Stimulated activated CD8-positive, alpha-beta memory T cell treated with anti-CD3 and anti-CD28 coated beads, Interleukin-2, amount 100 ng/mL, for 48 hours (primary cell): ENCODE measurements at places on chromosomes 16 and 17.

DNA sequence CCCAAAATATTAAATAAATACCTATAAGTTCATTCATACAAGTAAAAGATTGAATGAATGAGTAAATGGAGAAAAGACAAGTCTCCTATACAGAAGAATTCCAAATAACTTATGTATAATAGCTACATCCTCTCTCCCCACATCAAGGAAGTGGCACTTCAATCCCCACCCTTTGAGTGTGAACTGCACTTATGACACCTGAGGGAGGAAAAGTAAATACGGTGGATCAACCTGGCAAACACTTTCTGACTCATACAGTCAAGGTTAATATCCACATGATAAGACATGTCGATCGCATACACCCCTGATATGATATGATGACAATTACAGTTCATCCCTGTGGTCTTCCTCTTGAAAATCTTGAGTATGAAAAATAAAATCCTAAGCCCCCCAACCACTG, 18.0 kb downstream of the SLFN12L start:
- DNase-seq: no peak

DNA sequence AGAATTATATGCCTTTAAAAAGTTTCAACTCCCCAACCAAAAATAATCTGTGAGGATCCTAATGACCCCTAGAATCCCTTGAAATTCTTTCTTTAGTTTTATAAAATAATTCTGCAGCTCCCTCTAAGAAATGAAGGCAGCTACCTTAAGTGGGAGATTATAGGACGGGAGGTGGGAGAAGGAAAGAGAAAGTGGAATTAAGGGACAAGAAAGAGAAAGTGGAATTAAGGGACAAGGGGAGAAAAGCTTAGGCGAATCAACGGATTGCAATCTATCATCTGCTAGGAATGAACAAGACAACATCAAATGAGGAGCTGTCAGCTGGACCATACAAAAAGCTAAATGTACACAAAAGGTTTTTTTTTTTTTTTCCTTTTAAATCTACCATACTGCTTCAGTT, 262.0 kb downstream of the ZFHX3 start:
- no peak for DNase-seq

- no peak for DNase-seq
Observed at GRCh38 chr16:47728205-47728604, 267.1 kb downstream of the PHKB start.

- no peak for DNase-seq
Observed at GRCh38 chr16:78106686-78107085, 7.2 kb downstream of the WWOX start.

- DNase-seq: no peak
Observed at GRCh38 chr17:11276486-11276885, 35.5 kb downstream of the SHISA6 start.

GRCh38 chr16:71492786-71493185, 3.7 kb upstream of the ZNF19 start:
- DNase-seq: no peak

DNA sequence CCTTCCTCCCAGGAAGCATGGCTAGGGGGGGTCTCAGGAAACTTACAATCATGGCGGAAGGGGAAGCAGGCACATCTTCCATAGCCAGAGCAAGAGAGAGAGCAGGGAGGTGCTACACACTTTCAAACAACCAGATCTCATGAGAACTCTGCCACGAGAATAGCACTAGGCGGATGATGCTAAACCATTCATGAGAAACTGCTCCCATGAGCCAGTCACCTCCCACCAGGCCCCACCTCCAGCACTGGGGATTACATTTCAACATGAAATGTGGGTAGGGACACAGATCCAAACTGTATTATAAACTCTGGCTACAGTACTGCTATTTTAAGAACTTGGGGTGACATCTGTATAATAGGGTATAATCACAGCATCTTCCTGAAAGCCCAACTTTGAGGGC, 83.1 kb upstream of the CACNG5 start:
- no peak for DNase-seq

DNA sequence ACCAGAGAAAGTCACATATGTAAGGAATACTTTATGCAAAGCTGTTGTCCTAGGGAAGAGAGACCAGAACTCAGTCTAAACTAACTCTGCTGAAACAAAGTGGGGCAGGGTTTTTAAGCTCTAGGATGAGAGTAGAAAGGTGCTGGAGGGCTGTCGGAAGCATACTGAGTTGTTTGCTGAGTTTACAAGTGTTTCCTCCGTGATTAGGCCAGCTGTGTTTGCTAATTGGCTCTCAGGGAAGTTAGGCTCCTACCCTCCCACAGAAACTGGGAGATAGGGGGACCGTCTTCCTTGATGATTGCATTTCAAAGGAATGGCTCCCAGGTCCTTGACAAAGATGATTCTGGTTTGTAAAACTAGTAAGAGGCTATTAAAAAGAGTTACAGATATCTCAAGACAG, 24.4 kb upstream of the CRYM start:
- DNase-seq: no peak

DNA sequence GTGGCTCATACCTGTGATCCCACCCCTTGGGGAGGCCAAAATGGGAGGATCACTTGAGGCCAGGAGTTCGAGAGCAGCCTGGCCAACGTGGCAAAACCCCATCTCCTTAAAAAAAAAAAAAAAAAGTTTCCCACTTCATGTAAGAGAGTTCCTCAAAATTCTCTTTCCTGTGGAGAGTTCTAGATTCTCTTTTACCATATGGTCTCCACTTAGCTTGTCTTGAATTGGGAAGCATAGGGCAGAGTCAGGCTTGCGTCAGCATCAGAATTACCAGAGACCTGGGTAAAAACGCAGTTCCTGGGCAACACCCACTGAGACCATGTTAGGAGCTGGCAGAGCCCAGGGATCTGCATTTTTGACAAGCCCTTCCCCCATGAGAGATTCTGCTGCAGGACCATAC, 158.4 kb downstream of the CCDC182 start:
- DNase-seq: no peak

GRCh38 chr16:46658925-46659324, 30.1 kb downstream of the VPS35 start:
- no peak for DNase-seq

DNA sequence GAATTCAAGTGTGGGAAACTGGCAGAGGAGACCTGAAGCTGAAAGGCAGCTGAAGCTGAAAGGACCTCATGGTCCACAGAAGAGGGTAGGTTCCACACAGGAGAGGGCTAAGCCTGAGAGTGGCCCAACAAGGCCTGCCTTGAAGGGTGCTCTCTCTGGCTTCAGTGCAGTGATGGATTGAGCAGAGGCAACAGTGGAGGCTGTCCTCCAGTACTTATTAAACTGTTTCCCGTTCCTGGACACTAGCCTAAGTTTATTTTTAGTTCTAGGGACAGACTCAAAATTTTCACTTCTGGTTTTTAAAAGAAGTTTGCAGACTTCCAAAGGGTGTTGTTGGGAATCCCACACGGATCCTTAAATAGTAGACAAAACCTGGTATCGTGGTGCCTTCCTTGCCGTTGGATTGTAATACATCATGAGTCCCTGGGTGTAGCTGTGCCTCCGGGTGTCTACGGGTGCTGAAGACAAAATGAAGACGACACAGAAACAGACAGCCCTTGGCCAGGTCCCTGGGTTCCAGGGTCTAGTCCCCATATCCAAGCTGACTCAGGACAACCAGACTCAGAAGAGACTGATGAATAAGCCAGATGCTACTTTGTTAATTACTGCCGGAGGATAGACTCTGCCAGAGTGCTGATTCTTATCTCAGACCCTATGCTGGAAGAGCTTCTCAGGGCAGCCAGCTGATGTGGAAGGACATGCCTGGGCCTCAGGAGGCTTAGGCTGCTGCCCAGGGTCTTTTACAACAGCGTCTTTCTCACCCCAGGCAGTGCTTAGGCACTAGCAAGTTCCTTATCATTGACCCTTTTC, 7.1 kb upstream of the CMTM4 start:
- no peak for DNase-seq

DNA sequence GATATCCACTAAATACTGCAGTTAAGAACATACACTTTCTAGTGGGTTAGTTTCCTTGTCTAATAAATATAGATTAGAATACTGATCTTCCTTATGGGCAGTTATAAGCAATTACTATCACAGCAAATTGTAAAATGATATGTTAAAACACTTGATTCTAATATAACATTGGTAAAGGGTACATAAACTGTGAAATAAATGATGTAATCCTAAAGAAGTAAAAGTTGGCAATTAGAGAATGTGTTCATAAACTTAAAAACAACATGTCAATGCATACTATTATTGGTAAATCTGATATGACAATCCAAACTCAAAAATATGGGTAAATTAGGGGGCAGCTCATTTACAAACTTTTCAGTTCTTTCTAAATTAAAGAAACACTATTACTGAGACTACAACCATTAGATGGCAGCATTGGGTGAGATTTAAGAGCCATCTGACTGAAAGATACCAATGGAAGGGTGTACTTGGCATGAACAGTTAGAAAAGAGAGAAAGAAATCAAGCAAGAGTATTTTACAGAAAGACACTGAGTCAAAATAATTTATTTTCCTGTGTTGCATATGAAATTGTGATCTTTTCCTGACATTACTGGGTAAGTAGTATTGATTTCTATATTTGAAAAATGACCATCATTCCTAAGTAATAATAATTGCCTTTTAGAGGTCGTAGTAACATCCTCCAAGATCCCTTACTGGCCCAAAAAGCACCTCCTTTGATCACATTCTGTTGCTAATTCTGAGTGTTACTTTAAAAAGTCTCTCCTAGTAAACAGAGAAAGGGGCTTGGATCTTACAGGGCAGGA, 119.6 kb downstream of the SPAG9 start:
- DNase-seq: no peak

DNA sequence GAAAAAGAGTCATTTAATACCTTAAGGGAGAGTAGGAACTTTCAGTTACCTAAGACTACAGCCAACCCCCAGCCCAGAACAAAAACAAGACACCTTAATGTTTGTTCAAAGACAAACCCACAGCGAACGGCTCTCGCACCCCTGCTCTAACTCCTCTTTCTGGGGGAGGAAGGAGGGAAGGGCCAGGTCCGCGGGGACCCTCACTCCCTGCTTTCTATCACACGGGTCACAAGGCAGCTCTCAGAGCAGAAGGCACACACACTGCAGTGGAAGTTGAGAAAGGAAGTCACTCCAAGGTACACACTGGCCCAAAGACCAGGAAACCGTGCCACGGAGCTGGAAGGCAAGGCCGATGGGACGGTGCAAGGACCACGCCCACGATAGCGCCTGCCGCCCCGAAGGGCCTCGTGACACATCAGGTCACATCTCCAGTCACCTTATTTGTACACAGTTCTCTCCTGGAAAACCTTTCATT, 10.0 kb downstream of the LITAFD start:
- DNase-seq: no peak

GRCh38 chr17:62067165-62068145, 2.4 kb upstream of the MED13 start:
- no peak for DNase-seq

DNA sequence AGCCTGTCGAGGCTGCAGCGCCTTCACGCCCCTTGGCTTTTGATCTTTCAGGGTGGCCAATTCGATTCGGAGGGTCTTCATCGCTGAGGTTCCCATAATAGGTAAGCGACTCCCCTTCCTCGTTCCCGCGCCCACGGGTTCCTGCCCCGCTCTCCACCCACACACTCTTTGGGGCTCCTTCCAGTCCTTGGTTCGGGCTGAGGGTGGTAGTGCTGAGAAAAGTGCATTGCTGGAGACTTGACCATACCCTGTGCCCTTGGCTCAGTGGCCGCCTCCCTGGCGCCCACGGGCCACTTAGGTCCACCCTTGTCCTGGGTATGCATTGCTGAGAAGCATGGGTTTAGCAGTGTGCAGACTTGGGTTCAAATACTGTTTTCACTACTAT, 491 bp downstream of the POLR2C start:
- DNase-seq: no peak

- DNase-seq: peak; percentile 22
Observed at GRCh38 chr17:74569020-74570003, 2.0 kb upstream of the CD300H start.

DNA sequence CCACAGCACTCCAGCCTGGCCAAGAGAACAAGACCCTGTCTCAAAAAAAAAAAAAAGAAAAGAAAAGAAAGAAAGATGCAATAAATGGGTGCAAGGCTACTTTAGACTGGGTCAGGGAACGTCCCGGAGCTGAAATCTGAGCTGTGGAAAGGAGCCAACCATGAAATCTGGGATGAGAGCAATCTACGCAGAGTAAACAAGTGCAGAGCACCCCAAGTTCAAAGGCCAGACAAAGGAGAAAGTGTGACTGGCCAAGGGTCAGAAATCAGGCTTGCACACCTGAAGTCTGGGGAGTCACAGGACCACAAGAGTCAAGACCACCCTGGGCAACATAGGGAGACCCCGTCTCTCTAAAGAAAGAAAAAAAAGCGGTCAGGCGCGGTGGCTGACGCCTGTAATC, 2.8 kb downstream of the SHMT1 start:
- no peak for DNase-seq

- no peak for DNase-seq
Observed at GRCh38 chr17:47332287-47332686, 8.5 kb downstream of the EFCAB13 start.

- no peak for DNase-seq
Observed at GRCh38 chr16:51577621-51578303, 426.7 kb upstream of the SALL1 start.

DNA sequence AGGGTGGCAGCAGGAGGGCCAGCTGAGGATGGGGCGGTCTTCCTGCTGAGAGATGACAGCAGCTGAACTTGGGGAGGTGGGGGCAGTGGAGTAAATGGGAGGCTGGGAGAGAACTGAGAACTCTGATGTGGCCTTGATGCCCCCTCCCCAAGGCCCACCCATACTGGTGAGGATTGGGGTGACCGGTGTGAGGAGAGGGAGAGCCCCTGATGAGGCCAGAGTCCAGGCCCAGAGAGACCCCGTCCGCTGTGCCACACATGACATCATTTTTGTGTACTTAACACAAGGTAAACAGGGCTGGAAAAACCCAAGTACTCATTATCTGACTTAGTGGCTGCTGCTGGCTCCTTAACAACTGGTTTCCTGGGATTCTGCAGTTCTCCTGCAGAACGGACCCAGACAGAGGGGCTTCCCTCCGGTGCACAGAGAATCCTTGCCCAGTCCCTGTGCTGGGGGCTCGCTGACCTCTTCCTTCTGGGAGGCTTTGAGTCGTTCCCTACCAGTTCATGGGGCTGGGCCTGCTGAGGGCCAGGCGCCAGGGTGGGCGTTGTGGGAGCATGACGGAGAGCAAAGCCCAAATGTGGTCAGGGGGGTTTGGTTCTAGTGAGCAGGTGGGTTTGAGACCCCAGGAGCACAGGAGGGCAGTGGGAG, 207.6 kb downstream of the RAB11FIP4 start:
- no peak for DNase-seq

DNA sequence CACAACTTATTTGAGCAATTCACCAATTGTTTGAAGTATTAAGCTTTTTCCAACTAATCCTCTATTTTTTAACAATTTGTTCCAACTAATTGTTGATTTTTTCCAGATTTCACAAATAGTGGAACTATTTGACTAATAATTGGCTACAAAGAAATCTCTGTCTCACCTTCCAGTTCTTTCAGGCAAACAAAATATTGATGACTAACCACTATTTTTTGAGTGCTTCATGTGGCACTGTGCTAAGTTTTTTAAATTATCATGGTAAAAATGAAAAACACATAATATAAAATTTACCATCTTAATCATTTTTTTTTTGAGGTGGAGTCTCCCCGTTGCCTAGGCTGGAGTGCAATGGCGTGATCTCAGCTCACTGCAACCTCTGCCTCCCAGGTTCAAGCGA, 24.6 kb upstream of the GRIN2A start:
- no peak for DNase-seq

- DNase-seq: no peak
Observed at GRCh38 chr17:17549732-17550366, 41.7 kb downstream of the PEMT start.

- no peak for DNase-seq
Observed at GRCh38 chr16:84834403-84834772, 14.6 kb downstream of the CRISPLD2 start.

GRCh38 chr16:85036236-85037049, 8.8 kb downstream of the KIAA0513 start:
- no peak for DNase-seq

- DNase-seq: no peak
Observed at GRCh38 chr17:55668312-55668920, 54.2 kb downstream of the TMEM100 start.
